RPMI7951 (cell line): ENCODE measurements at places on chromosomes 2 and 18. TPM values are rescaled to one million over a fixed set of nuclear protein-coding genes. Genes with fewer than 3 reads are reported as not detected.

DNA sequence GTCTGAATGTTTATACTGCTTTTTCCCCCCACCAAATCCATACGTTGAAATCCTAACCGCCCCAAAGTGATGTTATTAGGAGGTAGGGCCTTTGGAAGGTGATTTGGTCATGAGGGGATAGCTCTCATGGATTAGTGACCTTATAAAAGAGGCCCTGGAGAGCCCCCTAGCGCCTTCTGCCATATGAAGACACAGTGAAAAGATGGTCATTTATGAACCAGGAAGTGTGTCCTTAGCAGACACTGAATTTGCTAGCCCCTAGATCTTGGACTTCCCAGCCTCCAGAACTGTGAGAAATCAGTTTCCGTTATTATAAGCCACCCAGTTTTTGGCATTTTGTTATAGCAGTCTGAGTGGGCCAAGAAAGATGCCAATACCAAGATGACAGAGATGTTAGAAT lies 7.2 kb upstream of the TSN start:
- DNase-seq, result peak; percentile 63

The DHRS9 gene
- not detected in 2 replicates for total RNA-seq

DNA sequence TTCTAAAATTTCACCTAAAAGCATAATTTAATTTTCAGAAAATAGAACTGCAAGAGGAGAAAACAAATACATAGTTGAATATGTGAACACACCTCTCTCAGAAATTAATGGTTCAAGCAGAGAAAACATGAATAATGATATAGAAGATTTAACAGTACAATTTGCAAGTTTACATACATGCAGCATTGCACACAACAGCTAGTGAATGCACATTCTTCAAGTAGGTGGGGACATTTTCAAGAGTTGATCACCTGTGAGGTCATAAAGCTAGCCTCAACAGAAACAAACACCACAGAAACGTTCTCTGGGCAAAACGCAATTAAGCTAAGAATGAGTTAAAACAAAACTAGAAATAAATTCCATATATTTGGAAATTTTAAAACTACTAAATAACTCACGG lies 38.1 kb downstream of the TMEM200C start:
- DNase-seq, result no peak

DNA sequence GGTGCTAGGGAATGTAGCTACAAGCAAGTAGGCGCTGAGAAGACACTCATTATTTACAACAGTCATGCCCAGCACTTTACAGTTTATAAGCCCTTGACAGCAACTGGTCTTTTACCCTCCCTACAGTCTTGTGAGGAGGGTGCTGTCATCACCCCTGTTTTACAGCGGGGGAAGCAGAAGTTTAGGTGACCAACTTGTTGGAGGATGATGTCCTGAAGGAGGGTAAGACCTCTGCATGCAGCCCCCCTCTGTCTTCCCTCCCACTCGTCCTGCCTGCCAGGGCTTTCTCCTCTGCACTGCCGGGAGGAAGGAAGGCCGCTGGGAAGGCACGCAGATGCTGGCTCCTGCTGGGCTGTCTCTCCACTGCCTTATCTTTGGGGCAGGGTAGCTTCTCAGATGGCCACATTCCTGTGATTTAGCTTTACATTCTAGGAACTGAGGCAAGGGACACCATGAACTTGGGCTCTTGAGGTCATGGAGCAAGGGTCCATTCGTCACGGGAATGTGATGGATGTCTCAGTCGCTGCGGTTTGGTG lies 972 bp downstream of the IL1R1 start:
- DNase-seq, result no peak

- no peak for DNase-seq
These were observed 237.1 kb downstream of the BCL2 start for GRCh38 chr18:63082366-63083019.

The C1QL2 gene
- not detected in 2 replicates for total RNA-seq

GRCh38 chr2:240573516-240574385 lies 5.5 kb downstream of the RNPEPL1 start:
- no peak for DNase-seq

- no peak for DNase-seq
These were observed 5.9 kb downstream of the RAB10 start for GRCh38 chr2:26039603-26040323.

DNA sequence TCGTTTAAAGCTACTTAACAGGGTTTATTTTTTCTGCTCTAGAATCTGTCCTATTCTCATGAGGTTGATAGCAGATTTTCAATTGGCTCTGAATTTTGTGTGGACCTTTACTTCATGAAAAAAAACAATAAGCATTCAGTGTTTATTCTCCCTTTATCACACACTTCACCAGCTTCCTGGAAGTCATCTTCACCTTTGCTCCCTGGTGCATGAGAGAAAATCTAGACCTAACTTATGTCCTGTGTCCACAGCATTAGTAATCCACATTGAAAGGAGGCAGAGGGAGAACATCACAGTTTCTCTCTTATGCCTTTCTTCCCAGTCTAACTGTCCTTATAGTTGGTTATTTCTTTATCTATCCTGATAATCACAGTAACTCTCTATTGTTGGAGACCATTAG lies 316.1 kb downstream of the PTH2R start:
- no peak for DNase-seq

- DNase-seq, result peak; percentile 99
These were observed 99.1 kb downstream of the SH3BP4 start for GRCh38 chr2:235050980-235051351.

The MAL gene
- not detected in 2 replicates for total RNA-seq
